ENCODE measurements at places on chromosomes 2 and 18.

DNA sequence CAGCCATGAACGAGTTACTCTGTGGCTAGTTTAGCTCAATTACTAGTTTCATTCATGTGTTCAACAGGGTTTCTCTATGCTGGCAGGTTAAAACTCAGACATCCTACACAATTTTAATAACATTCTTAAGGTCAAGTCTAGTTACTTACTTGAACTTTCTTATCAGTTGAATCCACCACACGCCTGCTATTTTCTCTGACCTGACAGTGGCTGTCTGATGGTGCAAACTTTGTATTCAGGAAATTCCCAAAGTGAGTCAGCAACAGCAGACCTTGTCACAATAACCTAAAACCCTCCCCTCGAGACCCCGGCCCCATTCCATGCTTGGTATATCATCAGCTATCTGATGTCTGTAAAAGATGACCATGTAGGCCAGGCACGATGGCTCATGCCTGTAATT lies 20.8 kb upstream of the CIDEA start:
- no peak for DNase-seq

GRCh38 chr2:231355508-231356465 lies 39.7 kb upstream of the B3GNT7 start:
- no peak for DNase-seq

DNA sequence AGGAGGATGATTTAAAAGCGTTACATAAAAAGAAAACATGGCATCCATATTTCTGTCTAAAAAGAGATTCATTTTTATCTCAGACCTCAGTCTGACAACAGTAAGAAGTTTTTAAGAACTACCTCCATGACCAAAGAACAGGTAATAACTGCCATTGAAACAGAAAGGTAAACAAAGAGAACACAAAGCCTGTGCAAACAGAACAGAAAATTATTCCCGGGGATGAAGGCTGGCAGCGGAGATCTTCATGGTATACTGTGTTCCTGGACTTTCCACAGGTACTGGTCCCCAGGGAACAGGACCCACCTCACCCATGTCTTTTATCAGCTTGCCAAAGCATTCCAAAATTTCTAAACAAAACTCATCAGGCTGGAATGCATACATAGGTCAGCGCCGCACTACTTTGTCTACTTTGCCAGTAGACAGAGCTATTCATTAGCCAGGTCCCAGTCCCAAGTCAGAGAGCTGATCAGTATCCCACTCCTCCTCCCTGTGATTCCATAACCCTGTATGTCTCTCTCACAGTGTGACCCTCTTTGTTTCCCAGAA lies 277.3 kb downstream of the MBD2 start:
- no peak for DNase-seq

GRCh38 chr2:190887089-190887488 lies 6.5 kb downstream of the GLS start:
- peak; percentile 36 for DNase-seq

DNA sequence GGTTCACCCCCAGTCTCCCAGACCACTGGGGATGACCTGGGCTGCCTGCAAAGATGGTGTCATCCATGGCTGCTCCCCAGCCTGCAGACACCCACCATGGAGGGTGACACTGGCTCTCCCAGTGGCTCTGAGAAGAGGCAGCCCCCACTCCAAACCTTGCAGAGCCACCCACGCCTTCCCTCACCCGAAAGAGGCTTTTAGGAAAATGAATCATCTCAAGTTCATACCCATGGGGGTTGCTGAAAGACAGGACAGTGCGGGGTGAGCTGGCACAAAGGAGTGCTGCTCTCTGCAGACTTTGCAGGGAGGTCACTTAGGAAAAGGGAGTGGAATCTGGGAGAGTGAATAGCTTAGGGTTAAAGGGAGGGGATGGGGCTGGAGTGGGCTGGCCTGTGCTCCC lies 36.4 kb downstream of the MPHOSPH10 start:
- DNase-seq = peak; percentile 12

DNA sequence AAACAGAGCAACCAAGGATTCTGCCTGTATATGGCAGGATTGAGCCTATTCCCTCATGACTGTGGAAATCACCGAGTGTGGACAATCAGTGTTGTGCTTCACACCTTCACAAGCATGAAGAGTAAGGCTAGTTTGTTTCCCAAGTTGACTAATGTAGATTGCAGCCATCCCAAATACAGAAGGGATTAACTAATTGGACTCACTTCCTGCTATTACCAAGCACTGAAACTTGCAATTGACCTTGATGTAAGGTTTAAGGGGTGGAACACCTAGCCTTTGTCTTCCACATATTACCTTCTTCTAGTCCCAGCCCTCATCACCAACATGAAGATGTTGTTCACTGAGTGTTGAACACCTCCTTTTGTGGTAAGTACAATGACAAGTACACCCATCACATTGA lies 120.9 kb upstream of the RND3 start:
- DNase-seq = no peak

DNA sequence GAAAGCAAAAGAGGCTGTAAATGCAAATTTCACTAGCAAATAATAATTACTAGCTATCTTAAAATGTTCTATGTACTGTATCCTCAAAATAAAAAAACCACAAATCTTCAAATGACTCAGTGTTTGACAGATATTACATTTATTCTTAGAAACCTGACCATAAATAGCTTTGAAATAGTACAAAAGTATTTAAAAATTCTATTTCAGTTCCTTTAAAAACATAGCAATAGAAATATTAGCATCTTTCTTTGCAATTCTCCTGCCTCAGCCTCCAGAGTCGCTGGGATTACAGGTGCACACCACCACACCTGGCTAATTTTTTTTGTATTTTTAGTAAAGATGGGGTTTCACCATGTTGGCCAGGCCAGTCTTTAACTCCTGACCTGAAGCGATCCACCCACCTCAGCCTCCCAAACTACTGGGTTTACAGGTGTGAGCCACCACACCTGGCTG lies 50.6 kb downstream of the MSH6 start:
- DNase-seq = no peak

GRCh38 chr2:15243762-15244161 lies 317.4 kb downstream of the NBAS start:
- DNase-seq = peak; percentile 27

- no peak for DNase-seq
Measured at GRCh38 chr18:8450898-8451665, 158.2 kb upstream of the RAB12 start.

- no peak for DNase-seq
Measured at GRCh38 chr2:54975598-54976492, 74.4 kb downstream of the RTN4 start.

GRCh38 chr18:34972765-34973414 lies 68.3 kb upstream of the MAPRE2 start:
- DNase-seq = no peak

DNA sequence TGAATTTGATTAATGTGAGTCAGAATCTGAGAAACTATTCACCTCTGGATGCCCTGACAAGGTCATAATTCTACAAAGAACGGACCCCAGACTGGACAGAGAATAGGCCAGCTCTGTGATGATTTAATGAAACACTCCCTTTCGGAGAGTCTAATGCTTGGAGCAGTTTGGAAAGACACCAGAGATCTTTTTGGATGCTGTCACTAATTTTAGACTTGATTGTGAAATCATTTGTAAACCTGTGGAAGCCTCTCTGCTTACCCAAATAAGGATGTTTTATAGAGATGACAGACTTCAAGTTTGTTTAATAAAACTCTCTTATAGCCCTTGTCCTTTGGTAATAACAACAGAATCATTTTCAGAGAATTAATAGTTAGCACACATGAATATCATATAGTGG lies 83.5 kb downstream of the MYL12B start:
- DNase-seq = peak; percentile 23

DNA sequence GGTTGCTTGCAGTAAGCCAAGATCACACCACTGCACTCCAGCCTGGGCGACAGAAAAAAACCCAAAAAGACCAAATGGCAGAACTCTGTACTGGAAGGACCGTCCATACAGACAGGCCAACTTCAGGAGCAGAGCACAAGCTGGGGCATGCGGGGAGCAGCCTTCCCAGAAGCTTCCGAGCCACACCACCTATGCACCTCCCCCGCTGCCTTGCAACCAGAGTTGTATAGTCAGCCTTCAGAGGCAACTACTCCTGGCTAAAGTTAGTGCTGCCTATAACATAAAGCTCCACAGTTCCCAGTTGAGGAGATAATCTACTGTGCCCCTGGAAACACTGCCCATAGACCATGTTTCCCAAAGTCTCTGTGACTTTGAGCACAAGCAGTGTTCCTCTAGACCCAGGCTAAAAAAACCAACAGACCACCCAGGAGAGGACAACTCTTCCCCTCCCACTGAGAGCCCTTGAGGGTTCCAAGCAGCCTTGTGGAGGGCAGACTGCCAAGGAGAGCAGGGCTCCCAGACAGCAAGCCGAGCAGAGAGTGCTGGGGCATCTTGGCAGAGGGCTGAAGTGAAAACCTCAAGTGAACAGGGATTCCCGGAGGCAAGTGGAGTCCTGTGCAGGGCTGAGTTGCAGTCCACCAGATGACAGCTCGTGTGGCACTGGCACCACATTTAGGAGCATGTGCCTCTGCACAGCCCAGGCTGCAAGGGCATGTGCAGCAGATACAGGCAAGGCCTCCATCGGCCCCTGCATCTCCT lies 6.8 kb downstream of the SFT2D3 start:
- no peak for DNase-seq

GRCh38 chr18:13379930-13380690 lies 161.6 kb downstream of the LDLRAD4 start:
- DNase-seq = no peak

DNA sequence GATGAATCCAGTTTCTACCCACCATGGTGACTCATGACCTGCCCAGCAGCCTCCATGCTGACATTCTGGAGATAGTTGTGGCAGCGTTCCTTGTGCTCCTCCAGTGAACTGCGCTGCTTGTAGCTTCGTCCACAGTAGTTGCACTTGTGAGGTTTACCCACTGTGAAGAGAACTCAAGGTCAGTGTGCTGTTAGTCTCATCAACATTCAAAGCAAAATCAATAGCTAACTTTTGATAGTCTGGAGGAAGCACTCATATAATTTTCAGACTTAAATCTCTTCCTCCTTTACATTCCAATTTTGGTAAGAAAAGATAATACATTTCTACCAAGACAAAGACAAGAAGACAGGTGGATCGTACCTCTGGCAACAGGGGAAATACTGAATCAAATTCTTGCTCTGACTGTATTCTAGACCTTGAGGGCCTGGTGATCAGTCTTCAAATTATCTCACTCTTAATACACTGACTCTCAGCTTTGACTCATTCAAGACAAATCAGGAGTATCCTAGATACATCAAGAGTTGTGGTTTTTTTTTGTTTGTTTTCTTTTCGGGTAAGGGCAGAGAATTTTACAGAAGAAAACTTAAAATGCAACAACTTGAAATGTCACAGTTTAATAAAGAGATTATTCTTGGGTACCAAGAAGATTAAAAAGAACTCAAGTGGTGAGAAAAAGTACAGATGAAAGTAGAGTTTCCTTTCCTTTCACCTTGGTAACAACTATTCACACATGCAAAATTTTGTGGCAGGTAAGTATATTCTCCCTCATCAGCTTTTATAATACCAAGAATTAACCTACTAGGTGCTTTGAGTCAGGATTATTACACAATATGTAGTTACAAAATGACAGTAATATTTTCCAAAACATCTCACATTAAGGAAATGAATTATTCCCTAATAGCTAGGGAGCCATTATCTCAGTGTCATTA lies 129.2 kb downstream of the IKZF2 start:
- DNase-seq = no peak

DNA sequence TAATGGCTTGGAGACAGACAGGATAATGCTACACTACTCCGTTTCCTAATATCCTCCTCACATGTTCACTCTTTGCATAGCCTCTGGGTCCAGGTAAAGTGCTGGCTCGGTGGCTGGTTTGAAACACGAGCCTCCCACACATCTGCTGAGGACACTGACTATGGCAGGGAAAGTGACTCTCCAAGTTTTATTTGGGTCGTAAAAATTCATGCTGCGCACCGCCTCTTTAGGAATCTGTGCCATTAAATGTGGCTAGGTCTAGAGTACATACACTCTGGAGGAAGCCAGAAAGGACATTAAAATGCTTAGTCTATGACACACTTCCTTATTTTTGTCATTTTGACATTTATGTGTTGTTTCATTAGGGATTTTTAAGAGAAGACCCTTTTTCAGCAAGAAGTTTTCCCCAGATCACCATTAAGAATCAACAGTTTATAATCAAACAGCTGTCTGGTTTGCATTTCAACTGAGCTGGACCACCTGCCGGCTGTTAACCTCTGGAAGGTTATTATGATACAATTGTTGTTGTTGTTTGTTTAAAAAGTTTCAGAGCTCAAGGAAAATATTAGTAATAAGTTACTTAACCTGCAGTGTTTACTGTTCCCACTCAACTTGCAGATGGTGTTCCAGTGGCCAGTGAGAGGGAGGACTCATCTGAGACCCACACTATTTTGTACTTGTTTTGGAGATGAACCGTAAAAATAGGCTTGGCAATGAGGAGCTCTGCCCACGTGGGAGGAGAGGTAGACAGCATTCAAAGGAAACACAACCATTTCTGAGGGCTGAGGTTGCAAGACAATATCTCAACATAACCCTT lies 443.3 kb upstream of the MEIS1 start:
- no peak for DNase-seq

DNA sequence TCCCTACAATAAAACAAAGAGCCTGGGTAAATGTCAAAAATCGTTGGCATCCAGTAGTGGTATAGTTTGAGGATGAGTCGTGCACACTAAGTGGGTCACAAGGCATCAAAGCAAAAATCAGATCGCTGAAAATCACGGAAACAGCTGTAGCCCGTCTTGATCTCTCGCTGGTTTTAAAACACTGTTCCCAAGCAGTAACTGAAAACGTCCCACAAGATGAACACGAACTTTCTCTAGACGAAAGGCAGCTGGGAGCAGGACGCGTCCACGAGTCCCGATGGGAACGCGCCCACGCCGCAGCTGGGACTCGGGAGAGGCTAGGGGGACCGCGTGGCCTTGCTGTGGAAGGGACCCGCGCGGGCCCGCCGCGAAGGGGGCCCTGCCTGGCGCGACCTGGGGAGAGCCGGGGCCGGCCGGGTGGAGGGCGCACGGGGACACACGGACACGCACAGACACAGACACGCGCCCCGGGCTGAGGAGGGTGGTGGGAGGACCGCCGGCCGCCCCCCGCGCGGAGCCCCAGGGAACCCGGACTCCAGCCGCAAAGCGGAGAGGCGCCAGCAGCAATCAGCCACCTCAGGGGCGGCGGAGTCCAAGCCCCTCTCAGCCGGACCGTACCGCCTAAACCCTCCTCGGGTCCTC lies 651 bp downstream of the STK17B start:
- peak; percentile 19 for DNase-seq

DNA sequence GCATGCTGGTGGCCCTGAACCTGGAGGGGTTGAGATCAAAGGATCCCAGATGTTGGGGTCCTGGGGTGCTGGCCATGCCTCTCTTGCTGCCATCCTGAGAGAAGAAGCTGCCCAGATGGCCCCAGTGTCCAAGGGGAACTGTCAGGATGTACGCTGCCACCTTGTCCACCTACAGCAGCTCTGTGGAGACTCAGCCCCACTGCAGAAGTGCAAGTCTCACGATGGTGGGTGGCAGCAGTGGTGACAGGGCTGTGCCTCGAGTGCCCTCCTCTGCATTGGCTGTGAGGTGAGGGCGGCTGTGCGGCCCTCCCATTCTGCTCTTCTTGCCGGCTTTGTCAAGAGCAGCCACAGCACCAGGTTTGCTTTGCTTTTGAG lies 24.7 kb downstream of the ODC1 start:
- no peak for DNase-seq
